ENCODE measurements at places on chromosomes 16 and 17.

DNA sequence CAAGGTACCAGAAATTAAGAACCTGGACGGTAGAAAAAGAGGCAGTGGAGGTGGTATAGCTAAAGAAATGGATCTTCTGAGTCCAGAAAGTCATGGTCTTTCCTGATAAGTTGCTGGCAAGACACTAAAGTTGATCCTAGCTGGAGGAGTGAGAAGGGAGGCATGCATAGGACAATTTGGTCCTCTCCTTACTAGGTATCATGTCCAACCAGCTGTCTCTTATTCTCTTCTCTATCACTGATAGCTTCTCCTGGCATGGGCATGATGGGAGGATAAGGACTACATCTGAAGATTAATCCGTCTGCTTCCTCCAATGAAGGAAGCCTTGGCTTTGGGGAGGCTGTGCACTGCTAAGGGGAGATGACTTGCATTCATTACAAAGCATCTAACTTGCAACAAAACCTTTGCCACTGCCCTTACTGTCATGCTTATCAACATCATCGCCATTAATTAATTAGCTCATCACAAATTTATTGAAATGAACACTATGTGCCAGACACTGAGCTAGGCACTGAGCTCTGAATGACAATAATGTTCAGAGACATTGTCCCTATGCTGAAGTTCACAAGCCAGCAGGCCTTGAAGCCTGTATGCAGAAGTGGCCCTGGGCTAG, 3.1 kb upstream of the FAM117A start:
- no peak for DNase-seq

DNA sequence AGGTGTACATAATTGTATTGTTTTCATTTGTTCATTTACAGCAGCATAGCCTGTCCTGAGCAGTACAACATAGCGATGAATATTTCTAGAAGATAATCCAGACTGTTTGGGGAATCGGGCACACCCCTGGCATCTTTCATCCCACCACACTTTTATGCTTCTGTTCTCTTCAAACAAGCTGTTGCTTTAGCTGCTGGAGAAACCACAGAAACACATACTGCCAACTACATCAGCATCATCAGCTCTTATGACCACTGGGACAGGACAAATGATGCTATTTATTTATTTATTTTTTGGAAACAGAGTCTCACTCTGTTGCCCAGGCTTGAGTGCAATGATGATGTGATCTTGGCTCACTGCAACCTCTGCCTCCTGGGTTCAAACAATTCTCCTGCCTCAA, 22.6 kb upstream of the HAPSTR1 start:
- DNase-seq: no peak

DNA sequence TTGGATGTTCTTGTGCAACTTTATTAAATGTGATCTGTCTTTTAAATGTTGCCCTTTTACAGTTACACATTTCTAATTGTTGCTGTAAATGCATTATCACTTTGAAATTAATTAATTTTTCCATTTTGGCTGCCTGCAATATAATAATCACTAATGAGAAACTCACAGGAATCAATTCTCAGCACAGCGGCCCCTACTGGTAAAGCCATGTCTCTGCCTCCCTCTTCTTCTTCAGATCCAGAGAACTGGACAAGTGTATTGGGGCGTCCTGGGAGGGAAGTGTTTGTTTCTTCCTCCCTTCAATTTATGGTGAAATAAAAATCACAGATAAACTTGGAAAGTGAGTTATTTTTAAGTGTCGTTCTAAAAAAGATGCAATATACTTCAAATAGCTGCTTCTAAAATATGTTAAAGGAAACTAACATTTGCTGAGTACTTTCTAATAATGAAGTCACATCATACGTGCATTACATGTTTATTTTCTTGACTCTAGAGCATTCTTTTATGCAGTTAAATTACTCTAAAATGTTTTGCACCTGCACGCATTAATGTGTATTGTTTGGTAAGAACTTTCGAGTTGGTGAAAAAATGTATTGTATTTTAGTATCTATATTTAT, 338.0 kb downstream of the WWOX start:
- peak; percentile 35 for DNase-seq

DNA sequence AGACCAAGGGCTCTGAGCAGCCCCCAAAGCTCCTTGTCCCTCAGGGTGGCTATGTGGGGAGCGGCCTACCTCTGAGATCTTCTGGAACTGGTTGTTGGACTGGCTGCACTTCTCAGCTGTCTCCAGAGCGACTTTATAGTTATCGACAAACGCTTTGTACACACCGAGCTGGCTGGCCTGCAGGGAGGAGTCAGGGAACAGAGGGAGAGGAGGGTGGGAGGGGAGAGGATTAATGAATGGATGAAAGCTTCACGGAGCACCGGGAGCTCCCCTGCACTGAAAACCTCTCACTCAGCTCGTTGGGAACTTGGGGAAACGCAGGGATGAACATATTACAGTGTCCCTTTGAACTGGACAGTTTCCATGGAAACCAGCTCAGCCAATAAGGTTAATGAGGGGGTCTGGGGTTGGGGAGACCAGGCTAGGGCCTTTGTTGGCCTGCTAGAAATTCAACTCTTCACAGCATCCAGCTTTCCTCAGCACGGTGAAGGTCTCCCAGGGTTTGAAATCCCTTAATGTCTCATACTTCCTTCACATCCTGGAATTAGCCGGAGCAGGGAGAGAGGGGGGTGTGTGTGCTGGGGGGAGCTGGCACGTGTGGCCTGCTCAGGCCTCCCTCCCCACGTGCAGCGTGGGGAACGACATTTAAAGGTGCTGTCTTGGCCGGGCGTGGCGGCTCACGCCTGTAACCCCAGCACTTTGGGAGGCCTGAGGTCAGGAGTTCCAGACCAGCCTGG, 86.7 kb downstream of the TIMM22 start:
- no peak for DNase-seq

DNA sequence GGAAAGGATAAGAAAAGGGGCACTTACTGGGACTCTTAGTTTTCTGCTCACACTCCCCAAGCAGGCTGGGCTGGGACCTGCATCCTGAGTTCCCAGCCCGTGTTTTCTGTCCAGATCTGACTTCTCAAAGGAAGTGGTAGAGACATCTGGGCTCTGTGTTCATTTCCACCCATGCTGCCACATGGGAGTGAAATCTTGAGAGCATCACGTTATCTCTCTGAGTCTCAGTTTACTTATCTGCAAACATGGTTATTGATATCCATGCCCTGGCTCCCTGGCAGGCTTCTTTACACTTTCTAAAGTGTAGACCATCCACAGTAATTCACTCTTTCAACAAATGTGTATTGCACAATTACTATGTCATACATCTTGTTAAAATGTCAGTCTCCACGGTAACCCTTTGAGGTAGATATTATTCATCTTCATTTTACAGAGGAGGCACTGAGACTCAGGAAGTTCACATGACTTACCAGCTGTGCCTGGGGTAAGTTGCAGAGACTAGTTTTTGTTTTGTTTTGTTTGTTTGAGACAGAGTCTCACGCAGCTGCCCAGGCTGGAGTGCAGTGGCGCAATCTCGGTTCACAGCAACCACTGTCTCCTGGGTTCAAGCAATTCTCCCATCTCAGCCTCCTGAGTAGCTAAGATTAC, 3.4 kb downstream of the ZNF688 start:
- DNase-seq: no peak

GRCh38 chr17:35588196-35588920, 1.2 kb downstream of the AP2B1 start:
- no peak for DNase-seq

- DNase-seq: no peak
Measured at GRCh38 chr17:16995930-16996329, 24.0 kb upstream of the TNFRSF13B start.

- no peak for DNase-seq
Measured at GRCh38 chr16:53053967-53054669, 673 bp upstream of the CHD9 start.

DNA sequence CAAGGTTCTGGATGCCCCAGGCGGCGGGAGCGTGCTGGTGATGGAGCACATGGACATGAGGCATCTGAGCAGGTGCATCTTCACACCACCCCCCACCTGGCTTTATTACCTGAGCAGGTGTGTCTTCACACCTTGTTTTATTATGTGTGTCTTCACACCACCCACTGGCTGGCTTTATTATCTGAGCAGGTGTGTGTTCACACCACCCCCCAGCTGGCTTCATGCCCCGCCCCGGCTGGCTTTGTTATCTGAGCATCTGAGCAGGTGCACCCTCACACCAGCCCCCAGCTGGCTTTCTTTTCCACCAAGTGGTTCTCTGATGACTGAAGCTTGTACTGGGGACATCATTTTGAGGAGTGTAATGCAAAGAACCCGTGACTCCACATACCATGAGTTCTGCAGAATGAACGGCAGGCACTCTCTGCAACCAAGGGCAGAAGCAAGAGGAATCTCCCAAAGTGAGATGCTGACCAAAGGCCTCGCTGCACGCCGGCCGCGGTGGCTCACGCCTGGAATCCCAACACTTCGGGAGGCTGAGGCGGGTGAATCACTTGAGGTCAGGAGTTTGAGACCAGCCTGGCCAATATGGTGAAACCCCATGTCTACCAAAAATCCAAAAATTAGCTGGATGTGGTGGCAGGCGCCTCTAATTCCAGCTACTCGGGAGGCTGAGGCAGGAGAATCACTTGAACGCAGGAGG, 2.6 kb downstream of the FN3KRP start:
- no peak for DNase-seq

- no peak for DNase-seq
Measured at GRCh38 chr17:21302711-21303425, 18.4 kb downstream of the MAP2K3 start.

DNA sequence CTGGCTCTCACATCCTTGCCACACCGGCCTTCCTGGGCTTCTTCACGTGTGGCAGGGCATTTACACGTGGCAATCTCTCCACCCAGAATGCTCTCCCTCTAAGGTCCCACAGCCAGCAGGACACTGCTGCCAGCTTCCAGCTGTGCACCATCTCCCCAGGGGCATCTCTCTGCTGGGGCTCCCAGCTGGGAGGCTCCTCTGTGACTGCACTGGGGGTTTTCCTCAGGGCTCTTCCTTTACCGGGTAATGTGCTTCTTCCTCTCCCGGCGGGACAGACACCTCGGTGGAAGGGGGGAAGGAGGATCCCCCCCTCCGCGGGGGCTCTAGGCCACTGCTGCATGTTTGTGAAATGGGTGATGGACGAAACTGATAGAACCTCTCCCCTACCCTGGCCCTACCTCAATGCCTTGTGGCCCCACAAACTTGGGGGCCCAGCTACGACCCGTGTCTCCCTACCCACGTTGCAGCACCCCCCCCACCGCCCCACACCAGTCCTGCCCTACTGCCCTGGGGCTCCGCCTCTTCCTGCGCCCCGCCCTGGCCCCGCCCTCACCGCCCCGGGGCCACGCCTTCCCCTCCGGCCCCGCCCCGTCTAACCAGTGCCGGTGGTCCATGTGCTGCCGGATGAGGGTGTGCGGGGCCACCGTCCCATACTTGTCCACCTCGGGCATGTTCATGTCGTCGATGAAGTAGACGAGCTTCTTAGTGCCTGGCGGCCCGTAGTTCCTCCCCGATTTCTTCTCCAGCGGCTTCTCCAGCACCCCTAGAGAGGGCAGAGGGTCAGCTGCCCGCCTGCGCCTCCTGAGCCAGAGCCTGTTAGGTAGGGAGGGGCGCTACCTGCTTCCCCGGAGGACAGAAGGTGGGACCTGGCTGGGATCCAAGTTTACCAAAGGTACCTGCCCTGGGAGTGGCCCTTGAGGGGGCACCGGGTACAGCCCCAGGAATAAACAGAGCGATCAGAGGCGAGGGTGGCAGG, 92.6 kb downstream of the DNAH17 start:
- peak; percentile 75 for DNase-seq

DNA sequence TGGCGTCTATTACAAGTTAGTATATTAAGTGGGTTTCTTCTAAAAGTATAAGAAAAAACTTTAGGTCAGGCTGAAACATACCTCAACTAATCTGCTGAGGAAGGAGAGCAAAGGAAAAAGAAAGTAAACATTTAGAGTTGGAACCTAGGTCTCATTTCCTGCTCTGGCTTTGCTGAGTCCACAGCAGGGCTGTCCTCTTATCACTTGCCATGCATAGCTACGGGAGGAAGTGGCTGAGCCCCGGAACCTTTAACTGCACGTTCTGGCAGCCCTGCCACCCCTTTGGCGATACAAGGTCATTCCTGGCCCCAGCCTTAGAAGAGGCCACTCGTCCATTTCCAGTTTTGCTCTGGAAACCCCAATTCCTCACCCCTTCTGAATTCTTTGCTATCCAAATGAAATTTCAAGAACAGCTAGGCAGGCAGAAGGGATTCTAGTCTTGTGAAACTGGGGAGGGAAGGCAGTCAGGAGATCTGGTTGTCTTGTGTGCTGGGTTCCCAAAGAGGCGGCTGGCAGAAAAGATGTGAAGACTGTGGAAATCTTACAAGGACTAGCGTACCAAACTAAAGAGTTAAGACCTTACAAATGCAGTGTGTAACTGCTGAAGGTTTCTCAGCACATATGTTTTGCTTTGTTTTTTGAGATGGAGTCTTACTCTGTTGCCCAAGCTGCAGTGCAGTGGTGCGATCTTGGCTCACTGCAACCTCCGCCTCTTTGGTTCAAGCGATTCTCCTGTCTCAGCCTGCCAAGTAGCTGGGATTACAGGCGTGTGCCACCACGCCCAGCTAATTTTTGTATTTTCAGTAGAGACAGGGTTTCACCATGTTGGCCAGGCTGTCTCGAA, 19.1 kb downstream of the WIPI1 start:
- DNase-seq: peak; percentile 47

DNA sequence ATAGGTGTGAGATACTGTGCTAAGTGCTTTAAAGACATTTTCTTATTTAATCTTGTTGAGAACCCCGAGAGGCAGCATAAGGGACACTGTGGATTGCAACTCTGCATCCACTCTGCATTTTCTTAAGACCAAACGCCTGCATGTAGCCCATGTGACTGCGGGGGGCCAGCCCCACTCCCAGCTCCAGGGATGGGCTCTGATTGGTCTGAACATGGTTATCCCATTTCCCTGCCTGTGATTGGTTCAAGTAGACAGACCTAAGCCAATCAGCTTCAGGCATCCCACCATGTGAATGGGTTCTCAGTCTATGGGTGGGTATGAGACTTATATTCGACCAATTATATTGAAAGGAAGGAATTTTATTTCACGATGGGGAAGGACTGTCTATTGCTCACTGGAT, 33.2 kb upstream of the USP7 start:
- DNase-seq: no peak

DNA sequence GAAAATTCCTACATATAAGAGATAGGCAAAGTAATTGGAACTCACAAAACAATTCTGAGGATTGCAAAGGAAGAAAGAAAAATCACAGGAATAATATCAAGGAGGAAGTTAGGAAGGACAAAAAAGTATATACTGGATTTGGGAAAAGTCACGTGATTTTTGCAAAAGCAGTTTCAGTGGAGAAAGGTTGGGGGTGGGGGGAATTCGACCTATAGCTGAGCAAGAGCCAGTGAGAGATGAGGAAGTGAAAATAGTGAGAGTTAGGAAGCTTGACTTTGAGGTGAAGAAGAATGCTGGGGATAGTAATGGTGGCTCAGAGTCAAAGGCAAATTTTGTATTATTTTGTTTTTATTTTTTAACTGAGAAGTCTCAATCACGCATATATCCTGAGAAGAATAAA, 438.0 kb upstream of the PMFBP1 start:
- no peak for DNase-seq
